ENCODE measurements at places on chromosomes 3 and 15.
A peak's percentile ranks its signal among the peaks of the same experiment; 100 is the strongest.

DNA sequence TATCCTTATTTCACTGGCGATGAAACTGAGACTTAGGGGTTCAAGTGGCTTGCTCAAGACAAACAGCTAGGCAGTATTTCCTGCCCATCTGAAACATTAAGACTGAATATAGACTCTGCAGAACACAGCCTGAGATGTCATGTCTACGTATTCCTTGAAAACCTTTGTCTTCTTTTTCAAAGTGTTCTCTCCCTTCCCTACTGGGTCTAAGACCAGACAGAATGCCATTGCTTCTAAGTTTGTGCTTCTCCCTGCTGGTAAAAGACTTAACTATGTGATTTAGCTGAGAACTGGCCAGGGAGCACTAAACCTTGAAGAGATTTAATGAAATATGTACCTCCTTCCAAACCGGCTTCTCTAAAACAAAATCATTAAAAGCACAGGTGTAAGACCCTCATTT is 9.9 kb downstream of the BCL6 start:
- no peak for DNase-seq

- DNase-seq, result peak; percentile 50
Measured at GRCh38 chr3:27712136-27713077, 9.7 kb downstream of the EOMES start.

GRCh38 chr3:138297059-138297607 is 32.5 kb downstream of the NME9 start:
- DNase-seq, result no peak

DNA sequence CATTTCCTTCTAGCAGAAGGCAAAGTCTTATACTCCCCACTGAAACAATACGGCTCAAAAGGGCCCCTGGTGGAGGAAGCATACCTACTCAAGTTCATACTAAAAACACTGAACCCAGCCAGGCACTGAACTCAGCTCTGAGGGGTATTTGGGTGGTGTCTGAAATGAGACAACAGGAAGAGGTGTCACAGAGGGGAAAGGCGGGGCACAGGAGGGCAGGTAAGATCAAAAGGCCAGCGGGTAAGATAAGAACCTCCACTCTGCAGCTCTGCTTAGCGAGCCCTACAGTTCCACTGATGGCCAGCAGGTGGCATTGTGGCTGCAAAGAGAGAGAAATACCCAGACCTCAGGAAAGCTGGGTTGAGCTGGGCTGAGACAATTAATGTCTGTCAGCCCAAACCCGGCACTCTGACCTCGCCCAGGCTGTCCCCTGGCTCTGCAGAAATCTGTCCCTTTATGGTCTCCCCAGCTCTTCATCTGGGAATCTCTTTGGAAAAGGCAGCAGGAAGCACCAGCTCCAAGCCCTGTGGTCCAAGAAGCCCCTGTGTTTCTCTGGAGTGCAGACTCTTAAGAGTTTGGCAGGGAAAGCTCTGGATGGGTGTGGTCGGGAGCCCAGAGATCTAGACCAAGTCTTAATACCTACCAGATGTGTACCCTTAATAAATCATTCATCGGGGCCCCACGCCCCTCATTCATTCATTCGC is 8.4 kb downstream of the MFGE8 start:
- no peak for DNase-seq

- DNase-seq, result no peak
Measured at GRCh38 chr3:151436675-151437446, 24.0 kb downstream of the IGSF10 start.

DNA sequence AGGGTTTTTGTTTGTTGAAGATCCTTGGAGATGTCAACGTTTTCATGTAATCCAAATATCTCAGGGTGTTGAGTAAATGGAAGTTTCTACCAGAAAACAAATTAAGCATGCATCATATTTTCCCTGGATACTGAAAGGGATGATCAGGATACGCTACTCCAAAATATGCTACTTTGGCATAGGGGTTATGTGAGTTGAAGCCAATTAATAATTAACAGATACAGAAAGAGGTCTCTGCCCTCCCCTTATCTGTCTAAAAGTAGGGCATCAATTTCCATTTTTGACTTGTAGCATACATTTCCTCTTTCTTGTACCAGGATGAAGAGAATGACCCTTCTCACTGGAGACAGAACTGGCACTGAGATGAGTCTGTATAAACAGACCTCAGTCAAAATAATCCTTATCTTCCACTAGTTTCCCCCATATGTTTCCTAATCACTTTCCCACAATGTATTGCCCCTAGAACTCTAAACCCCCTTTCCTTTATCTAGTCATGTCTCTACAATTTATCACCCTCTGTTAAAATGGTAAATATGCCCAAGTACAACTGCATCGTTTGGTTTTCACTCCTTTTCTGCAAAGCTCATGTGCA is 17.4 kb upstream of the ASB14 start:
- no peak for DNase-seq

- DNase-seq, result no peak
Measured at GRCh38 chr15:40412095-40412759, 6.6 kb downstream of the IVD start.

DNA sequence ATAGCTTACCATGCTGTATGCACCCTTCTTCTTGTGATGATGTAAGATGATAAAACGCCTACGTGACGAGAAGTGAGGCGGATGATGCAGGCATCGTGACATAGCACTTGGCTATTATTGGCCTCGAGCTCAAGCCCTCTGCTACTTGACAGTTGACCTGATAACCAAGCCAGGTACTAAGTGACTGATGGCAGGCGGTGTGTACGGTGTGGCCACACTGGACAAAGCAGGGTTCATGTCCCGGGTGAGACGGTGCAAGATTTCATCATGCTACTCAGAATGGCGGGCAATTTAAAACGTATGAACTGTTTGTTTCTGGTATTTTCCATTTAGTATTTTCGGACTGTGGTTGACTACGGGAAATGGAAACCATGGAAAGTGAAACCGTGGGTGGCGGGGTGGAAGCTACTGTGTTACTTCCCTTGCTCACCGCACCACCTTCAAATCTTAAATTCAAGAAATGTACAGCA is 57.7 kb downstream of the SLC12A8 start:
- no peak for DNase-seq

GRCh38 chr15:71051539-71051938 is 63.7 kb upstream of the THSD4 start:
- peak; percentile 90 for DNase-seq

DNA sequence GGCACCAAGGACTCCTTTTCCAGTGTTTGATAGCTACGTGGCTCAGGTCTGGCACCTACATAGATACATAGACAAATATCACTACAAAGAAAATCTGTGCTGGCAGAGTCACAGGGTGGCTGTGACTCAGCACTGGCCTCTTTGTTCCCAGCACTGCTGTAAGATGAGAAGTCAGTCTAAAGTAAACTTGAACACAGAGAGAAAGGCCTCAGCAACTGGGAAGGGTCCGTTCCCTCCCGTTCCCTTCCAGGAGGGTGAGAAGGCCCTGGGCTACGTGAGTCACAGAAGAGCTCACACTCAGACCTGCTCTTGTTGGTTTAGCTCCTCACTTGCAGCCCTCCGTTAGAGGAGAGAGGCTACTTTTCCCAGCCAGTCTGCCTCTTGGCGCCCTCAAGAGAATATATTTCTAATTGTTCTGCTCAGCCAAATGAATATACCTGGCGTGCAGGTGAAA is 23.1 kb downstream of the ANXA2 start:
- peak; percentile 99 for DNase-seq

DNA sequence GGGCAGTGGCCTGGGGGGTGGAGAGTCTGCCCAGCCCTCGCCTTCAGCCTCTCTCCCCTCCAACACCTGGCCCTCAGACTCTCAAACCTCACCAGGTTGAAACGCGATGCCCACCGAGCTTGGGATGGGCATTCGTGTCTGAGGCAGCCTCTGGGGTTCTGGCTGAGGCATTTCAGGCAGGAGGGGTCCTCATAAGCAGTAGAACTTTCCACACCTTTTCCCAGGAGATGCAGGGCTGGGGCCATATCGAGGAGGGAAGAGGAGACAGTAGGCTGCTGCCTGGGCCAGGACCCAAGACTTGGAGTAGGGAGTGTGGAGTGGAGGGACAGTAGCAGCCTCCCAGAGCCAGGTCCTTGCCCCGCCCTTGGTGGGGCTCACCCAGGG is 24.6 kb downstream of the ACAA1 start:
- no peak for DNase-seq

GRCh38 chr3:12286927-12287726 is 1.7 kb upstream of the PPARG start:
- DNase-seq, result no peak

Data from astrocyte (in vitro differentiated cells and primary cell).